ENCODE measurements at places on chromosomes 1 and 21.

DNA sequence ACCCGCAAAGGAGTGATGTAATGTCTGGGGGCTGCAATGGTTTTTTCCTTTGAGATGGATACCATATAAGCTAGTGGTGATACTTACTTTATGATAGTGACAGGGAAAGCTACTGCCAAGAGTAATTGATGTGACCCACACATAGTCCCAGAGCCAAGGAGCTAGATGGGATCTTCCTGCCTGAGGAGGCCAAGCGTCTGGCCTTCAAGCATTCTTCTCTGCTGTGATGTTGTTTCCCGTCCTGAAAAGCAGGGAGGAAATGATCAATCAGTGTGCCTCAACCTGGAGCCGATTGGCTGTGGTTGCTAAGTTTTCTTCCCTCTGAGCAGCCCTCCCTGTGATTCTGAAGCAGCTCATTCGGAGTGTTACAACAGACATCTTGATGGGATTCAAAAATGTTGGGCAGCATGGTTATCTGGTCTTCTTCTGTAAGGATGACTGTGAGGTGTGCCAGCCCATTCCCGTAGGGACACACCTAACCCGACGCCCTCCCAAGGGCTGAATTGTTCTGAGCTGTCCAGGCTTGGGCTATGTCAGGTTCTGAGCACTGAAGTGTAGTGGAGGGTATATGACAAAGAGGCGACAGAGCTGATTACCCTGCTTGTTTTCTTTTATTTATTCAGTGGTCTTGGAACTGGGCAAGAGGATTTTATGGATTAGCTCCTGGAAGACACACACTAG lies 56.7 kb downstream of the UCK2 start:
- no peak for DNase-seq

GRCh38 chr1:196527919-196528318 lies 80.3 kb downstream of the KCNT2 start:
- no peak for DNase-seq

- DNase-seq, result no peak
Observed at GRCh38 chr1:24683713-24684162, 40.6 kb downstream of the SRRM1 start.

DNA sequence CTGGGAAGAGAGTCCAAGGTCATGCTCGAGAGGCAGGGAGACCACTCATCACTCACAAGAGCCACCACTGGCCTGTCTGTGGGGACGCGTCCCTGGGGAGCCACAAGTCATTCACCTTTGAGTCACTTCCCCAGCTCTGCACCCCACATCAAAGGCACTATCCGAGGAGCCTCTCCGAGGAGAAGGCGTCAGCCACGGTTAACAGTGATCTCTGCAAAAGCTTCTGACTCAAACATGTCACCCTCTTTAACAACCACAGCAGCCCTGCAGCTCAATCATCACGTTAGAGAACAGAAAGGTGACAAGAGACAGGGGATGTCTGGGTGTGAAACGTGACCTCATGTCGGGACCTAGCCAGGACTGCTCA lies 9.0 kb downstream of the LRRC47 start:
- peak; percentile 77 for DNase-seq

DNA sequence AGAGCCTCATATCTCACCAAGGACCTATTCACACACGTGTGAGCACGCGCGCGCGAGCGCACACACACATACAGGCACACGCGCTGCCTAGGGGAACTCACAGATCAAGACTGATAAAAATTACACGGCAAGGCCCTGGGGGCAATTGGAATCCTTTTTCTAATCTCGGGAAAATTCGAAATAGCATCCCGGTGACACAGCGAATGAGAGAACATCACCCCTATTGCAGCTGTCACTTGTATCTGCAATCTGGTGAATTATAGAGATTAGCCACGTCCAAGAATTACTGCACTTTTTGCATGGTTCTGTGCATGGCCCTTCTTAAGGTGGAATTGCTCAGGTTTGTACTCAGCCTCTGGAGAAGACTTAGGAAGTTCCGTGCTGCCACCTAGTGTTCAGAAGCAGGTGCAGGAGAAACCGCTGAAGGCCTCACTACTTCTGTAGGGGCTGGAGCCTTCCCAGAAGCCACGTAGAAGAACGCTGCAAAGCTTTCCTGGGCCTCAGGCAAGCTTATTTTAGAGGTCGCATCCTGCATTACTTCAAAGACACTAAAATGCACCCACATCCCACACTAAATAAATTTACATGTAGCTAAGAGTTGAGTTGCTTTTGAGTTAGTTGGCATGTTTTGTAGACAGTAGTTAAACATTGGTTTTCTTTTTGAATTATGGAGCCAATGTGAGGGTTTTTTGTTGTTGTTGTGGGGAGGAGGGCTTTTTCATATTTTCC lies 229.2 kb upstream of the CAMK1G start:
- peak; percentile 85 for DNase-seq

- DNase-seq, result peak; percentile 25
Observed at GRCh38 chr1:86865973-86866637, 47.8 kb downstream of the SELENOF start.

DNA sequence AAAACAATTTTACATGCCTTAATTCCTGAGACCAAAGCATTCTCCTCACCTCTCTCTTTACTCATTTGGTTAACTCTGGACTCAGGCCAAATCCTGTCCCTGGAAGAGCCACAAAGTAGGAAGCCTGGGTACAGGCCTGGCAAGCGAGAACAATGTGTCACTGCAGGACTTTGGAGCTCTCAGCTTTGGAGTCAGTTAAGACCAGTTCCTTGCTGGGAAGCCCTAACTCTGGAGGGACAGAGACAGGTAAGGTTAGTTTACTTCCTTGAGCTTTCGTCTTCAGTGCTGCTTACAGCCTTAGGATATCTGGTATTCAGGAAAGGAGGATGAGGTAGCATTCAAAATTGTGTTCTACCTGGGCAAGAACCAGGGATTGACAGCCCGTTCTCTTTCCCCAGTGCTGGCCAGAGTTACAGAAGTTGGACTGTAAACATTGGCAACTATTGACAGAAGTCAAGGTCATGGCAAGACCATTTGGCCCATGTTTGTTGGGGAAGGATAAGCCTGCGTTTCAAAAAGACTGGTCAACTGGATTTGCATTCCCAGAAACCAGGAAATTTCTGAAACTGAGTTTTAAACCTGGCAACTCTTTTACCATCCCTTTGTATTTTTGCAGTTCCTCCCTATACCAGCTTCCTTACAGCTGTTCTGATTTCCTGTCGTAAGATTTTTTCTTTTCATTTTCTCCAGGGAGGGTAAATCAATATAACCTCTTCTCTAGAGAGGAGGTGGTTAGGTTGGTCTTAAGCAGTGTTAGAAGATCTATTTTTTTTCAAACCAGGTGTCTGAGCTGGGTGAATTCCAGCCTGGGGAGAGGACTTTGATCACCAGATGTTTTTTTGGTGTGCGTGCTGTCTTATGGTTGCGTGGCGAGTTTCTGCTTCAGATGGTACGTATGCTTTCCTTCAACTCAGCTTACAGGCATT lies at the start of gene C4BPB:
TSS of gene C4BPB (plus strand) at position 160 of the 926 bp plus-strand sequence. CDS start at position 832, 672 bp downstream.
- peak; percentile 80 for DNase-seq

DNA sequence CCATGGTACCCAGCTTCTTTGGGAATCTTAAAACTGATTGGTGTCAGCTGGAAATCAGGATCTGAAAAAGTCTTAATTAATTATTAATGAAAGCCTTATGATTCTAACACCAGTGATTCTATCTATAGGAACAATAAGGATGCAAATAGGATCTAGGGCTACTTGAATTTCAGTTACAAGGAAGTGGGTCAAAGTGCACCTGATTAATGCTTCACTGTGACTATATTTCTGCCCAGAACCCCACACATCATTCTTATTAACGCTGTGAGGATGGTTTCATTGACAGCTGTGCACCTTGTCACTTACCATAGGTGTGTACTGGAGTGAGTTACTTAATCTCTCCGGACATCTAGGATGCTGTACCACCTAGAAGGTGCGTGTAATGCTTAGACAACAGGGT lies 99.8 kb upstream of the ETV3 start:
- DNase-seq, result no peak

DNA sequence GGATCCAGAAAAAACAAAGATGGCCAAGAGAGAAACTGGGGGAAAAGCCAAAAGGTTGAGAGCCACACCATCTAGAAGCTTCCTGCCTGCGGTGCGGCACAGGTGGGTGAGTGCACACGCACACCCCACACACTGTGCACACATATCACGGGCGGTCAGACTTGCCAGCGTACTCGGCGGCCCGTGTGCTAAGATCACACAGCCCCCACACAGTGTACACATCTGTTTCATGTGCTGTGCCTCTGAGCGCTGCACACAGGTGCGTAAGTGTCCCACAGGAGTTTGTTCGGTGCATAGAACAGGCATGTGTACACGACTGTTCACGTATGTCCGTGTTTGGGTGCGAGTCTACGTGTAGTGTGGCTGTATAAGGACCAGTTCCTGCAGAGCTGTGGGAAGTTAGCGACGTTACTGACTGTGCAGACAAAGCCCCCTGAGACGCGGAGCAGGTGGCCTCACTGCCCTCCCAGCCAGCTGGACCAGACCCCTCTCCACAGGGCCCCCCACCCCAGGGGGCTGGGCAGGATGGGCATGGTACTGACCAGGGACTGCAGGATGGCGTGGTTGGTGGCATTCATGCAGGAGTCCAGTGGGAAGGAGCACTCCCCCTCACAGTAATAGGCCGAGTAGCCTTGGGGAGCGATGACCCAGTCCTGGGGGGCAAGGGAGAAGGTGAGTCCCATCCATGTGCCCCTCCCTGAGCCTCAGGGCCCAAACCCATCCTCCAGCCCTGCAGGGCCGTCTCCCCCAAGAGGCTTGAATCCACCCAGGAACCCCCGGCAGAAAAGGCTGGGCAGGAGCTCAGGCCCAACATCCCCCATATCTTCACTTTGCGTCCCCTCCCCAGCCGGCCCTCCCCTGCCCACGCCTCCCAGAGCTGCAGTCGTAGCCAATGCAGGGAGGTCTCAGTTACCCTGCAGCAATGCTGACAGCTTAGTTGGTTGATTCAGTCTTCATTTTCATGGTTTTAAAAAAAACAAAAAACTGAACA lies 8.3 kb downstream of the OXCT2 start:
- no peak for DNase-seq

DNA sequence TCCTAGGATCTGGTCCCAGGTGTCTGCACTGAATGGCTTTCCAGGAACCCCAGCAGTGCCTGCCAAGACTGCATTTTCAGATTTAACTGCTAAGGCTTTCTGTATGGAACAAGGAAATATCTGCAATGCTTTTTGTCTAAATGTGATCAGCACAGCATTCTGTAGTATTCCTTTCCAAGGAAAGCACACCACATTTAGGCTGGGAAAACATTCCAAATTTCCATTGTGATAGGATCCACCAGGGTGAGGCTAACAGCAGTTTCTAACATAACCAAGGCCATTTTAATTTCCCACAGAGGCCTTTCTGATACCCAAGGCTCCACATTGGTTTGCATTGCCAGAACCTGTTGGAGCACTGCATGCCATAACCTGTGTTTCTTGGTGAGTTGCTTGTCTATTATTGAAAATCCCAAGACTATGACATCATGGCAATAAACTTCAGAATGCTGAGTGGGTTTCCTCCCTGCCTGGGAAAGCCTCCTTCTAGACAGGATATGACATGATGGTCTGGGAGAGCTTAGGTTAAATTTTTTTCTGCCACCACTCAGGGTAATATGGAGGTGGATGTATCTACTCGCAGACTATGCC lies 23.3 kb upstream of the PTGFRN start:
- DNase-seq, result no peak

DNA sequence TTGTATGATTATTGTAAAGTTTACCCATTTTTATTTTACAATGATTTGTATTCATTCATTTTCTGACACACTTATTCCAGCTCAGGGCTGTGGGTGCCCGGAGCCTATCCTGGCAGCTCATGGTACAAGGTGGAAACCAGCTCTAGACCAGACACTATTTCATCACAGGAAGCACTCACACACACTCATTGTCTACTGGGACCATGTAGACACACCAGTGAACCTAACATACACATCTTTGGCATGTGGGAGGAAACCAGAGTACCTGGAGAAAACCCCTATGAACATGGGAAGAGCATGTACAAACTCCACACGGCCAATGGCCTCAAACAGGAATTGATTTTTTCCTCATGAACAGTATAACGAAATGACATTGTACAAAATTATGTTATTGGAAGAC lies 2.4 kb downstream of the DTL start:
- peak; percentile 67 for DNase-seq

- DNase-seq, result no peak
Observed at GRCh38 chr1:206477581-206478380, 7.5 kb downstream of the IKBKE start.

DNA sequence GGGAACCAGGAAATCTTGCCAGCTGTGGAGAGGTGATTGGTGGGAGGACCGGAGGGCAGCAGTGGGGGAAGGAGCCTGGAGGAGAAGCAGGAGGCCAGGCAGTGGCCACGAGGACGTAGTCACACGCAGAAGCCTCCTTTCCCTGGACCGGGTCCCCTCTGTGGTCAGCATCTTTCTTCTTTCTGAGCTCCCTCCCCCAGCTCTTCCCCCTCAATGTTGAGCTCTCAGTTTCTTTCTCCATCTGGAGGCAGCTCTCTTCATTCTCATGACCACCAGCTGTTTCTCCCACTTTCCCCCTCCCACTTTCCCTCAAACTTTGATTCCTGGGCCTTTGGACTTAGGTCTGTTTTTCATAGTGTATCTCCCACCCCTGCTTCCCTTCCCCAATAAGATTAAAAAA lies 18.3 kb downstream of the KIRREL1 start:
- DNase-seq, result no peak

GRCh38 chr1:170538687-170539086 lies 6.7 kb downstream of the GORAB start:
- DNase-seq, result no peak

DNA sequence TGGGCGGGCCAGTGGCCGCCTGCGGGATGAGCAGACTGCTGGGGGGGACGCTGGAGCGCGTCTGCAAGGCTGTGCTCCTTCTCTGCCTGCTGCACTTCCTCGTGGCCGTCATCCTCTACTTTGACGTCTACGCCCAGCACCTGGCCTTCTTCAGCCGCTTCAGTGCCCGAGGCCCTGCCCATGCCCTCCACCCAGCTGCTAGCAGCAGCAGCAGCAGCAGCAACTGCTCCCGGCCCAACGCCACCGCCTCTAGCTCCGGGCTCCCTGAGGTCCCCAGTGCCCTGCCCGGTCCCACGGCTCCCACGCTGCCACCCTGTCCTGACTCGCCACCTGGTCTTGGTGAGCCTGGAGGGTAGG lies 2.1 kb downstream of the B4GALT2 start:
- no peak for DNase-seq

DNA sequence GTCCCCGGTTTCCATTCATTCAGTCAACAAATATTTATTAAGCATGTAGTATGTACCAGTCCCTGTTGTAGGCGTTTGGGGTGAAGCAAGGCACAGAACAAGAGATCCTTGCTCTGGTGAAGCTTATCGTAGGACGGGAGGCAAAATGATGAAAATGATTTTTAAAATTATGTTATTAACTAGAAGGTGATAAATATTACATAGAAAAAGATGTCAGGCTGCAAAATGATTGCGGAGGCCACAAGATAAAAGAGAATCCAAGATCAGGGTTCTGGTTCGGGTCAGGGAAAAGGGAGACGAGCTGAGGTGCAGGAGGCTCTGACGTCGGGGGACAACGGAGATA lies 602 bp upstream of the CGN start:
- DNase-seq, result no peak

DNA sequence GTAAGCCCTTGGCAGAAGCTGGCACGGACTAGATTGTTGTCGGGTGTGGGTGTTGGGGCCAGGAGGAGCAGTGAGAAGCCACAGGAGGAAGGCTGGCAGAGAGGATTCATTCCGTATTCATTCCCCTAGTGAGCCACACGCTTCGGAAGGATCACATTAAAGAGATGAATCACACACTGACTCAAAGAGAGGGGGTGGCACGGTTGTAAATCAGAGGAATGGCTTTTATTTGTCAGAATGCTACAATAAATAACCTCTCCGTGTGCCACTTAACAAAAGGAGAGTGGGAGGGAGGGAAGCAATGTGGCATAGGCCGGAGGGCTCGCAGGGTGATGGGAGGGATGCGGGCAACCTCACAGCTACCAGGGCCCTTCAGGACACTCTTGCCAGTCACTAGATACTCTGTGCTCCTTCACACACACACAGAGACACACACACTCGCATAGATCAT lies 135.5 kb downstream of the HIVEP3 start:
- no peak for DNase-seq
